ENCODE measurements at places on chromosomes 12 and 14.

DNA sequence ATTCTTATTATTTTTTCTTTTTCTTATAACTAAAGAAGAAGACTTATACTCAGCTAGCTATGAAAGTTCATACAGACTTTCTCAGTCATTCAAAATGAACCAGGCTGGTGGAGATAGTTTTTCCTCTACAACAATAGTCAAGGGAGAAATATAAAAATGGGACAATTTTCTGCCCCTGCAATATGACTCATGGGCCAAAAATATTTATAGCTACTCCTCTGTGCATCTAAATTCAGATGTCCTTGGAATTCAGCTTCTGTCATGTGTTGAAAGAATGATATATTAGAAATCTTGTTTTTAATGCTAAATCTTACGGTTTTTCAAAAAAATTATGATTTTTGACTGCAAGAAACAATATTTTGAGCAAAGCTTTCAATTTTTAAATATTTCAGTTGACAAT is 237.2 kb upstream of the SYT10 start:
- no peak for DNase-seq

DNA sequence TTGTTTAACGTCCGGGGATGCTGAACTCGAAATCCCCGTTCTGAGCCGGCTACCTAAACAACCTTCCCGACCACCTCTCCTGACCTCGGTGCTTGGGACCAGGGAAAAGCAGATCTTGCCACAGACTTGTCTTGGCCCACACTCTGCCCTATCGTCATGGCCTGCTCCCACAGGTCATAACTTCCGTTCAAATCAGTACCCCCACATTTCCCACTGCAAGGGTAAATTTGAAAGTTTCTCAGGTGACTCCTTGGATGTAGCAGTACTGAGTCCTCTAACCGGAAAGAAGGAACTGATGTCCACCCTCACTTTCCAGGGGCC is 612 bp upstream of the RBM23 start:
- no peak for DNase-seq

- DNase-seq: no peak
These were observed 100.7 kb downstream of the DUSP16 start for GRCh38 chr12:12461923-12462315.

DNA sequence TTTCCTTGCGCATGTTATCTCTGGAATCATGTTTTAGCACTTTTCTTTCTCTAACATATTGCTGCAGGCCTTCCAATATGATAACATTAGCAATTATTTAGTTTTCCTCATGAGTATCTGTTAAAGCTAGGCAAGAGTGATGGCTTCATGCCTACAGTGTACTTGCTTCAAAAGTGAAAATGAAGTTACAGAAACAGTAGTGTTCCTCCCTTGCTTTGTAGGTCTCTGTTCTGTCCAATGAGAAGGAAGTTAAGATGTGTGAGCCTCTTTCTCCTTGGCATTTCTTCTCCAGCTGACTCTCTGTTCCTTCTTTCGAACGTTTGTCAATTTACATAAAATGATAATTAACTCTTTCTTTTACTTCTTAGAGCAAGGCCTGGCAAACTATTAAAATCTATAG is 22.2 kb downstream of the LRRIQ1 start:
- DNase-seq: no peak

DNA sequence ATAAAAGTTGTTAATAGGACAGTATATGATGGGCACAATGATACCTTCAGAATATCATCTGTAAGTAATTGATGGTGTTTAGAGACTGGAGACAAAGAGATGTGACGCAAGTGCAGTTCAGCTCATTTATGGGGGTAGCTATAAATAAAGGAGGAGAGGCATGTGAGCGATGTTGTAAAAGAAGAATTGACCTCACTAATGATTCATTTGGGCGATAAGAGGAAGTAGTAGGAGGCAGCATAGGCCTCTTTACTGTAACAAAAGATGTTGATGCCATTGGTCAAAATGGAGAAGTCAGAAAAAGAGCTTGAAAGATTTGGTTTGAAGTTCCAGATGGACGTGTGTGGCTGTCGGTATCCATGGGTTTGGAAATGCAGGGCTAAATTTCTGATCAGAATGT is 70.0 kb downstream of the FLRT2 start:
- DNase-seq: no peak

DNA sequence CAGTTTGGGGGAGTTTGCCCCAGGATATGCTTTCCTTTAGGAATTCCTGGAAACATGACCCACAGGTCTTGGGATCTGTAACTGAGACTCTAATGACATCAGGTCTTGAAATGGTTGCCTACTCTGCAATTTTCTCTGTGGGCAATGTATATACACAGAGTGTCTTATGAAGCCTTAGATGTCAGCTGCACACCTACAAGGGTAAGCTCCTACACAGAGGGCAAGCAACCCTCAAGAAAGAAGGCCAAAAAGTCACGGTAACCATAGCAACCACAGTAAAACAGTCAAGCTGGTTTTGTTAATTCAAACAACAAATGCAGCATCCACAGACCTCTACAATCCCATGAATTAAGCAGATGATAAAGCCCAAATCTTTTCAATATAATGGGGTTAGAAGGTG is 293.0 kb downstream of the SSPN start:
- no peak for DNase-seq

DNA sequence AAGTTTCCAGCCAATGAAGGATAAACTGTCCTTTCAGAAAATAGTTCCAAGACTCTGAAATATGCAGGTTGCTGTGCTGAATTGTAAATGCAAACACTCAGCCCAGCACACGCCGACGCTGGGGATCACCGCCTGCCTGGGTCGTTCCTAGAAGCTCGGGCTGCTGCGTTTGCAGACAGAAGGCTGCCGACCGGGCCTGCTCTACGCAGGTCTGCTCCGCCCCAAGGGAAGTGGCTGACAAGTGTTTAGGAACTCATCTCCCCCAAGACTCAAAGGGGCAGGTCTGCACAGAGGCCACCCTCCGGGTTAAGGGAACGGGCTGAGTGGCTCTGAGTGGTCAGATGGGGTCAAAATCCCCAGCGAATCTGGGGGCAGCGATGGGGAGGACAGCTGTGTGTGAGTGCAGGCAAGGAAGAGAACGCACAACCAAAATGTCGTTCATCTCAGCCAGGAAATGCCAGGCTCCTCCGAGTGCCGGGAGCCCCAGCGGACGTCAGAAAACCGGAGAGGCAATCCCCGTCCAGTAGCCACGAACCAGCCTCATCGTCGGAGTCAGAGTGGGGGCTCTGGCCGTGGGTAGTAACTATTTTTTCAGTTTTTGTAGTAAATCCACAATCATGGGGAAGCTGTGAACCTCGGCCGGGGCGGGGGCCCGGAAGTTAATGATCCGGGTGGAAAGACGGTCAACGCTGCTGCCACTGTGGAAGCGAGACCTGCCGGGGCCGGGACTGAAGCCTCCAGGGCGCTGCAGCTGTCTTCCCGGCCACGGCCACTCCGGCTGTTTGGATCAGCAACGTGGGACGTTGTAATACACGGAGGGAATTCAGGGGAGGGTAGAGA is 6.0 kb downstream of the GALNT9 start:
- no peak for DNase-seq

DNA sequence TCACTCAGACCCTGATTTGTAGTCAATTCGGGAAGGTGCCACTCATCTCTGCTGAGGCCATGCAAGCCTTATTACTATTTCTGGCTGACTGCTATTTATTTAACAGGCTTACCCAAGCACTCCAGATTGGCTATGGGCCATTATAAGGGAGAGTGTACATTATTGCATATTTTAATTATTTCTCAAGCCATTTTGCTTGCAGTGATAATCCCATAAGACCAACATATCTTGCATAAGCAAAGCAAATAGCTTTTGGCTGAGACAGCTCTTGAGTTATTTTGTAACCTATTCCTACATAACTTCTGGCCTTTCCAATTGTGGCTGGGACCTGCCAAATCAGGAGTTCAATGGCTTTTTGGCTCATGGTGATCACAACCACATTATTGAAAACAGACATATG is 509.6 kb upstream of the USP15 start:
- no peak for DNase-seq

DNA sequence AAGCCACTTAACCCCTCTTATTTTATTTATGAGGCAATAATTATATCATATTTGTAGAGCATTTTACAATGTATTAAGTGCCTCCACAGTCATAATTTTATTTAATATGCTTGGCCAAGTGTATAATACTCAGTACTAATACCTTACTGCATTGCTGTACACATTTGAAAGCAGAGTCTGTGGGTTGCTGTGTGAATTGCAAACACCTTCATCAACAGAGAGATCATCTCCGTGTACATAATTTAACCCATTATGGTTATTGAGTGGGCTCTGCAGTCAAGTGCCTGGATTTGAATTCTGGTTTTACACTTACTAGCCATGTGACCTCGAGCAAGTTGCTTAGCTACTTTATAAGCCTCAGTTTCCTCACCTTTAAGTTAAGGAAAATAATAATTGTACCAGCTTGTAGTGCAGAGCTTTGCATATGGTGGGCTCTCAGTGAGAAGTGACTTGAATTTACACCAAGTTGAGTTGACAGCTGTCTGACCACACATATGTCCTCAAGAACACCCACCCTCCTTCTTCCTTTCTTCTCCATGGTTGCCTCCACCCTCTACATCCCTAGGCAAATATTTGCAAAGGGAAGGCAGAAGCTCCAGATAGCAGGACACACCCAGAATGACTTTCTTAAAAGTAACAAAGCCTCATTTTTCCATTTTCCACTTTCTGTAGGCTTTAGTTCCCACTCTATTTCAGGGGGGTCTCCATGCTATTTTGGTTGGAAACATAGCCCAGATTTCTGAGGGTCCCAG is 12.3 kb downstream of the CRACR2A start:
- no peak for DNase-seq

DNA sequence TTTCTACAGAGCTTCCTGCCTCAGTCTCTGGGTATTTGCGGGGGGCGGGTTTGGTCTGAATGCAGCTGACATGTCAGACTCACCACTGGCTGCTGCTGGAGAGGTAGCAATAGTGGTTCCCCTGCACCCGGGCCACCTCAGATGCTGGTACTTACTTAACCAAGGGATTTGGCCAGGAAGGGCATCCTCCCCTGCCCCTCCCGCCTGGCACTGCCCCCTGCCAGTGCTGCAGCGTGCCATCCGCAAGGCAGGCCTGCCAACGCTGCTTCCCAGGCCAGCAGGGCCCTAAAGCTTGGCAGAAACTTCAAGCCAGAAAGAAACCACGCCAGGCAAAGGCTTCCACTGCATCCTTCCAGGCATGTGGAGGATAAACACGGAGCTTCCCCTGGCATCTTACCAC is 22.1 kb downstream of the RAB35 start:
- DNase-seq: no peak

GRCh38 chr12:118368821-118369220 is 3.9 kb downstream of the TAOK3 start:
- DNase-seq: no peak

DNA sequence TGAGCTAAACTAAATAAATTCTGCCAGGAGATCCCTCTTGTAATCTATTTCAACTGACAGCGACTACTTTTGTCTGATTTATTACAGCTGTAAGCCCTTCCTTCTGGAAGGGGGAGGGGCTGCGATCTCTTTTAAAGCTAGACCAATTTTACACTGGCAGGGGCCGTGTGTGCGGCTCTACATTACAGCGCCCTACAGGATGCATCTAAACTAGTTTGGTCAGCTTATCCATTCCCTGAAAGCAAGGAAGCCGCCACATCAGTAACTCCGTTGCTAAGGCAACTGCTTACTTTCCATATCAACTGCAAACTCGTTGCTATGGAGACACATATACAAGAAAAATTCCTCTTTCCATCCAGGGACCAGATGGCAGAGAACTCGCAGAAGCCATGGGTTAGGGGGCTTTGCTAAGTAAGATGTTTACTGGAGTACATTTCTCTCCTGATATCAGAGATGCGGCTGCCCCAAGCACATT is 17.4 kb downstream of the FOXN3 start:
- DNase-seq: no peak

- peak; percentile 10 for DNase-seq
These were observed 29.6 kb downstream of the WBP11 start for GRCh38 chr12:14773685-14774073.

DNA sequence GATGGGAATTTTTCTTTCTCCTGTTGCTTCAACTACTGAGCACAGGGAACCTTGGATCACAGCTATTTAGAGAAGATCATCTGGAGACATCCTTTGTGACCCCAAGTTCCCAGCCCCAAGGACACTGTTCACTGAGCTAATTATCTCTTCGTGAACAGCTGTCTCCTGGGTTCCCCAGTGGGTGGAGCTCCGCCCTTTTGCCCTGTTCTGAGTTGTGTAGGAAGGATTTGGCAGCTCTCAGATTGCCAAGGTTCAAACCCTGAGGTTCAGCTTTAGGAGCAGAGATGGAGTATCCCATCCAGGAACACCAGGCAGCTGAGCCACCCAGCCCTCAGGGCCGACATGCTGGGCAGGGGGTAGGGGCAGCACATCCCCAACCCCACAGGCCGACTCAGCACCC is 32.0 kb downstream of the NGB start:
- no peak for DNase-seq

GRCh38 chr14:99579903-99580571 is 24.0 kb downstream of the CCDC85C start:
- no peak for DNase-seq

- DNase-seq: no peak
These were observed 161.6 kb upstream of the PWP1 start for GRCh38 chr12:107523775-107524535.

DNA sequence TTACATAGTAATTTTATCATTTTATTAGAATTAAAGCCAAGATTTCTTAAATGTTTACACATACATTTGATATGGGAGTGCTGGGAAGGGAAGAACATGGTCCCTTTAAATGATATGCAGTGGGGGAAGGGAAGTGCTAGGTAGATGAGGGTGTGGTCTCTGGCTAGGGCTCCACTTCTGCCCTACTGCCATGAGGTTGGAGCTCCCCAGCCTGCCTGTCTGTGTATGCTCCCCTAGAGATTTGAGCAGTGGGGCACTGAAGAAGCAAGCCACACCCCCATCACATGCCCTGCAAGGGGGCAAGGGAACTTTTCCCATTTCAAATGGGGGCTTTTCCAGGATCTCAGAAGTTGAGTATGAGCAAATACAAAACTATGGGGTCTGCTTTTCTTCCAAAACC is 25.5 kb downstream of the CLECL1 start:
- DNase-seq: no peak

GRCh38 chr12:28689398-28690175 is 459.5 kb upstream of the FAR2 start:
- DNase-seq: no peak

DNA sequence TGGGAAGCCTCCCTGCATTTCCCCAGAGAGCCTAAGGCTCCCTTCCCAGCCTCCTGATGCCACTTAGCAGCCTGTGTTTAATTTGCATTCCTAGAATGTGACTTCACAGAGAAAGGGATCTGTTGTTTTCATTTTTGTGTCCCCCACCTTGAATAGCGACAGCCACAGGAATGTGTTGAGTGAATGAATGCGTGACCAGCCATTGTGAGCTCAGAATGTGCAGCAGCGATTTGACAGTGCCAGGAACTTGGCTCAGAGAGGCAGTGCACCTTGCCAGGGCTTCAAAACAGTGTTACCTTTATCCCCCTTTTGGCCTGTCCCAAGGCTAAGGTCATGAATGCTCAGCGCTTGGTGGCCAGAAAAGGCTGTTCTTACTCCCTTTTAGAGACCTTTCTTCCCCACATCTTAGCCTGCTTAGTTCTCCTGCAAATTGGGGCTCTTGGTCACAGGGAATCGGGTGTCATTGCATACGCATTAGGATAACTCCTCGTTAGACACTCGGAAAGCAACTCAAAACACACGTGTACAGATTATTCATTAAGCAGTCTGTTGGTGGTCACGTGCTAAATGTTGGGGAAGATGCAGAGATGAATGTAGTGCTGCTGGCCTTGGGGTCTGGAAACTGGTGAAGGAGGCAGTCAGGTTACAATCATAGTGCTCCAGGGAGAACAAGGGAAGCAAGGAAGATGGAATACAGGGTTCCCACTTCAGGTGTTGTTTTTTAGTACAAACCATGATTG is 9.8 kb downstream of the NTF3 start:
- DNase-seq: no peak

- DNase-seq: no peak
These were observed 86.9 kb upstream of the IGF1 start for GRCh38 chr12:102567031-102567985.
